Left hindlimb (tissue), 1 donor: ENCODE measurements at places on chromosomes 16 and 17.

GRCh38 chr17:76048711-76049110, 21.6 kb upstream of the EVPL start:
- no peak for DNase-seq

DNA sequence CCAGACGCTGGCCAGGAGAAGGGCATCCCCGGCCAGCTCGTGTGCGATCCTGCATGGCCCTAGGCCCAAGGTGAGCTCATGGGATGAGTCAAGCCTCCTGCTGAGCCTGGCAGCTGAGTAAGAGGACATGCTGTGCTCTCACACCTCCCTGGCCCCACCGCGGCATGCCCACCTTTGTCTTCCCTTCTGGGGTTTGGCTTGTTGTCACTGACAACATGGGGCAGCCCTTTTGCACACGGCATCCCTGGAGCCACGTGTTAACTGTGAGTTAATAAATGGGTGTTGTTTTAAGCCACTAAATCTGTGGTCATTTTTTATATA, 8.9 kb upstream of the TNS4 start:
- no peak for DNase-seq

DNA sequence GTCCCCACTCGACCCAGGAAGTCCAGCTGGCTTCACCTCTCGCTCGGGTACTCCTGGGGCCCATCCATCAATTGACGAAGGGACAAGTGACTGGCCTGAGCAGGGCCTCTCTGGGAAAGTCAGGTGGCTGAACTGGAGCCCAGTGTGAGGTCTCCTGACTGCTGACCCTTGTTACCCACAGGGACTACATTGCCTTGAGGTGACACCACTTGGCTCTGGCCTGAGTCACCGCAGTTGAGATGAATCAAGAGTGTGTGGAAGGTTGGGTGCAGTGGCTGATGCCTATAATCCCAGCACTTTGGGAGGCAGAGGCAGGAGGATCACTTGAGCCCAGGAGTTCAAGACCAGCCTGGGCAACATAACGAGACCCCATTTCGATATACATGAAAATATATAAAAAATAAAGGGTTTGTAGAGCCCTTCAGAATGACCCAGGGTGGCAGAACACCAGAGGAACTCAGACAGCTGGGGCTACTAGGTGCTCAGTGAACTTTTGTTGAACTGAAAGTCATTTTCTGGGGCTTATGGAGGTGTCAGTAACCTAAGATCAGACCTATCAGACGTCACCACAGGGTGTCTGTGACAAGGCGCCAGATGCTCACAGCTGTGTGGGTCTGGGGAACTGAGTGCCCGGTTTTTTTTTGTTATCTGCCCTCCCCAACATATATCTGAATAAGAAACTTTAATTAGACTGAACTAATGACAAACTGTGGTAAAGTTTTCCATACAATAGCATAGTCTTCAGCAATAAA, 14.8 kb upstream of the ZFP90 start:
- DNase-seq: no peak

DNA sequence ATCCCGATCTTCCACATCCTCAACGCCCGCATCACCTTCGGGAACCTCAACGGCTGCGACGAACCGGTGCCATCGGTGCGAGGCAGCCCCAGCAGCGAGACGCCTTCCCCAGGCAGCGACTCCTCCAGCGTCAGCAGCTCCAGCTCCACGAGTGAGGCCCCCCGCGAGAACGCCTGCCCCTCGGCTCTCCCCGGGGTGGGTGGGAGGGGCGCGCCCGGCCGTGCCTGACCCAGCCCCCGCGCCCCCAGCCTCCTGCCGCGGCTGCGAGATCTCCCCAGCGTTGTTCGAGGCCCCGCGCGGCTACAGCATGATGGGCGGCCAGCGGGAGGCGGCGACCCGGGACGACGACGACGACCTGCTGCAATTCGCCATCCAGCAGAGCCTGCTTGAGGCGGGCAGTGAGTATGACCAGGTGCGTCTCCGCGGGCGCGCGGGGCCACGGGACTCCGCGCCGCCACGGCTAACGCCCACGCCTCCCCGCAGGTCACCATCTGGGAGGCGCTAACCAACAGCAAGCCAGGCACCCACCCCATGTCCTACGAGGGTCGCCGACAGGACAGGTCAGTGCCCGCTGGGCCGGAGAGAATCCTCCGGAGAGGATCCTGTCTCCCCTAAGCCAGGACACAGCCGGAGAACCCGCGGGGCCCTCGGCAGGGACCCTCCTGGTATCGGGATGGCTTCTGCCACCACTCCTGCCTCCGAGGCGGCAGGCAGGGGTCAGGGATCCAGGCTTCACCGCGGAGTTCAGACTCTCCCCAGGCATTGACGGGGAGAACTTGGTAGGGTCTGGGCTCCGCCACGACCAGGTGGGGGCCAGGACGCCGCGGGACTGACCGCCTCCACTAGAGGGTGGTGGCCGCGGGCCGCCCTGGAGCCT, 10.1 kb downstream of the CORO6 start:
- DNase-seq: no peak

DNA sequence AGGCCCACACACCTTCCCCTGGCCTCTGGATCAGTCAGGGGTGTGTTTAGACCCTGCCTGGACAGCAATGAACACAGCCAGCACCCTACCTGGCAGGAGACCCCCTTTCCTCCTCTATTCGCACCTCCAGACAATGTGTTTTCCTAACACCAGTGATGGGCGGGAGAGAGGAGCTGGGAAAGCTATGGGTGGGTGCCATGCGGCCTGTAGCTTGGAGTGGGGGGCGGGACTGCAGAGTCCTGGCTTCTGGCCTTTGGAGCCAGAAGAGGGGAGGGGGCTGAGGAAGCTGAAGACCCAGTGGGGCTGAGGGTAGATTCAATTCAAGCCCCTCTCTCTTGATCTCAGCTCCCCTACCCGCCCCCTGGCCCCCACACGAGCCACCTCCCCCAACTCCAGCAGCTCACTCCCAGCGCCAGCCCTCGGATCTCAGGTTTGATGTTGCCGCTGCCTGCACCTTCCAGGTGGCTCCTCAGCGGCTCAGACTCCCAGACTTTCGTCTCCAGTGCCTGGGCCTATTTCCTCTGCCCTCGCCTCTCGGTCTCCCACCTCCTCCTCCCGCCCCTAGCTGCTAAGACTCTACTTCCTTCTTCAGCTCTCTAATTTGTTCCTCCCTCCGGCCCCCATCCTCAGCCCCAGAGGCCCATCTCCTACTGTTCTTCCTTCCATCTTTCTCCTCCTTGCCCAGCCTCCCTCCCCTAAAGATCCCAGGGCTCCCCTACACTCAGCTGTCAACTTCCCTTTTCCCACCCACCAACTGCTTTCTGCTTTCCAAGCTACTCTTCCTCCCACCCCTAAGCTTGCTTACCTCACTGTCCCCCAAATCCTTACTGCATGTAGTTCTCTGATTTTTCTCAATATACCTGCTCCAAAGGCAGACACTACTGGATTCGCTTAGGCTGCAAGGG, 6.8 kb upstream of the SP6 start:
- DNase-seq: no peak

- DNase-seq: no peak
Measured at GRCh38 chr17:17786998-17787397, 49.8 kb downstream of the SREBF1 start.

DNA sequence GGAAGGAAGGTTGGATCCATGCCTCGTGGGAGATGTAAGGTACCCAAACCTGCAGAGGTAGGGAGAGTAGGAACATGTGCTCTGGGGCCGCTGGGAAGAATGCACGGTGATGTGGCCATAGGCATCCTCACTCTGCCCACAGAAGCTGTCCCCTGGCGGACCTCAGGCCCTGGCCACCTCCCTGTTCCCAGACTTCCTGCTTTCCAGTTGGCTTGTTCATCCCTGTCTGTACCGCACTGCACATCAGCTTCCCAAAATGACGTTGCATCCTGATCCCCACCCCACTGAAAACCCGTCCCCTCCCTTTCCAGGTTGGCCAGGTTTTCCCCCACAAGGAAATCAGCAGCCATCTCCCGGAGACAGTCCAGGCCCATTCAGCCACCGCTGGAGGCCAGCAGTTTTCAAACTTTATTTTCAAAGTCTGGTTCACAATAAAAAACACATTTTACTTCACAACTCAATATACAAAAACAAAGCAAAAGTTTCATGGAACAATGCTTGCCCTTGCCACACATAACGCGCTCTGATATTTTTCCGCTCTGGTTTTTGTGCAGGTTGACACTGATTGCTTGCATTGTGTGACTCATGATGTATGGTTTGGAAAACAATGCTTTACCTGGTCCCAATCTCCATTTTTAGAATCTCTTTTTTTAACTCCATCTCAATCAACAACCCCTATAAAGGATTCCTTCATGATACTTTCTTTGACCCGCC, 143.0 kb downstream of the GAS7 start:
- DNase-seq: peak; percentile 56

DNA sequence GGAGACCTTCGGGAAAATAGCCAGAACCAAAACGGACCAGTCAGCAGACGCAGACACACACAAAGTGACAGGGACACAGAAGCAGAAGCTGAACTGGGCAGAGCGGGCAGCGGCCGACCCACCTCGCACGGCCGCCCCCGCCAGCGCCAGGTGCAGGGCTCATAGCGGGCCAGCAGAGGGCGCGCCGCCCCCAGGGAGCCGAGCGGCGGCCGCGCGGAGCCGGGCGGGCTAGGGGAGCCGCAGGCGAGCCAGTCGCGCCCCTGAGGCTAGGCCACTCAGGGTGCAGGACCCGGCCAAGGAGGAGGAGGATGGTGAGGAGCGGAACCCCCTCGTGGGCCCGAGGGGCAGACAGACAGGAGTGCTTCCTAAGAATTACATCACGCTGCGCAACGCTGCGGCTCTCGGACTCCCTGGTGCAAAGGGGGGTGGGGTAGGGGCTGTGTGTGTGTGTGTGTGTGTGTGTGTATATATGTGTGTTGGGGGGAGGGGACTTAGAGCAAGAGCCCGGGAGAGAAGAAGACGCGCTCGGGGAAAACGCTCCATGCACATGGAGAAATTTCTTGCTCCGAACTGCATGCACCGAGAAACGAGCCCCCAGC, 913 bp upstream of the NOG start:
- DNase-seq: peak; percentile 81

DNA sequence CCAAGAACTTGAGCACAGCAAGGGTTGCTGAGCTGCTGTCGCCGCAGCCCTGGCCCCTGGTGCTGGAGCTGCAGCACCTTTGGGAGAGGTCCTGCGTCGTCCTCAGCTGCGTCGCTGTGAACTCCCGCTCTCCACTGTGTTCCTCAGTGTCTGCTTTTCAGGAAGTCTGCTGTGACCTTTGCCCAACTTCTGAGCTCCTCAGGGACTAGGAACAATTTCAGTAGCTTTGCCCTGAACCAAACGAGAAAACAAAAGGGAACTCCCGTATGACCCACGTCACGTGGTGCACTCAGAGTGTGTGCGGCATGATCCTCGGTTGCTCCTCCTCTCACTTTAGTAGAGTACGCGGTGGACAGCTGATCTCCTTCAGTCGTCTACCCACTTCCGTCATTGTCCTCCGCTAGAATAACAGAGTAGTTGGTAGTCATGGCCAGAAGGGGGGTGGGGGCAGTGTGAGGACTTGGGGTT, 44.2 kb downstream of the WDR45B start:
- peak; percentile 60 for DNase-seq

GRCh38 chr17:49447628-49448302, 33.1 kb upstream of the PHB1 start:
- DNase-seq: no peak

GRCh38 chr16:88570691-88571092, 489 bp downstream of the ZC3H18 start:
- DNase-seq: no peak

- DNase-seq: no peak
Measured at GRCh38 chr16:81583893-81584631, 139.5 kb downstream of the CMIP start.

DNA sequence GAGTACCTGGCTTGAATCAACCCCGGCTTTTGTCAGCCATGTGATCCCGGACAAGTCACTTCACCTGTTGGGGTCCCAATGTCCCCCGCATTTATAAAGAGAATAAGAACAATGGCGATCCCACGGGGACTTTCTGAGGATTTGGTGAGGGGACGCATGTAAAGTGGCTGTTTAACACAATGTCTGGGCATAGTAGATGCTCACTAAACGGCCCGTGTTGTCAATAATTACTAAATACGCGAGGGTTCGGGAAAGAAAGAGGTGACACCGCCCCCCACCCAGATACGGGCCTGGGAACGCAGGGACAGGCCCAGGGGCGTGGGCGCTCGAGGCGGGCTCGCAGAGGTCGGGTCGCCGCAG, 1.8 kb downstream of the SYNGR3 start:
- no peak for DNase-seq

DNA sequence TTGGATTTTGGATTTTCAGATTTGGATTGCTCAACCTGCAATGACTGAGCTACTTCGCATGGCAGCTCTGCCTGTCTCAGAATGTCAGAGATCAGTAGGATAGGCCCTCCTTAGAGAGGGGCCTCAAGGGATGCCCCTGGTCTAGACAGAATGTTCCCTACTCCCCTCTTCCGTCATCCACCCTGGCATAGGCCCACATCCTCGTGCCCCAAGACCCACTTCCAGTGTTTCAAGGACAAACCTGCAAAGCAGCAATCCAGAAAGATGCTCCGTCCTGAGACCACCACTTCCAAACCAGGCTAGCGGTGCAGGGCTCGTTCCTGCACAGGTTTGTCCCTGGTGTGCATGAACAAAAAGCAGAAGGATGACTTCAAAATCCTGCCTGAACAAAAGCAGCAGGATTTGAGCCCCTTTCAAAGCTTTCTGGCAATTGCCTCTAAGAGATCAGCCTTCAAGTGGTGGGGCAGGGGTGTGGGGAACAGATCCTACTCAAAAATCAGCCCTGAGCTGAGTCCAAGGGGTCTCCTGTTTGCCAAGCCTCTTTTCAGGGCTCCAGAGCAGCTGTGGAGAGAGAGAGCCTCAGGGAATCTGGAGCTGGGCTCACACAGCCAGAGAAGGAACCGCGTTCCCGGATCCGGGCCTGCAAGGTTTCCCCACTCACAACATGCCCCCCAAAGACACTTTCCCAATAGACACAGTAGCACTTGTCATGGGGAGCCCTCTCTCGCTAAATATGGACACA, 121.1 kb downstream of the SOCS1 start:
- no peak for DNase-seq

- peak; percentile 47 for DNase-seq
Measured at GRCh38 chr17:31830971-31831858, 27.8 kb downstream of the COPRS start.

- DNase-seq: no peak
Measured at GRCh38 chr16:89019511-89019910, 42.5 kb upstream of the CBFA2T3 start.

- no peak for DNase-seq
Measured at GRCh38 chr16:777826-778225, 10.4 kb downstream of the RPUSD1 start.

DNA sequence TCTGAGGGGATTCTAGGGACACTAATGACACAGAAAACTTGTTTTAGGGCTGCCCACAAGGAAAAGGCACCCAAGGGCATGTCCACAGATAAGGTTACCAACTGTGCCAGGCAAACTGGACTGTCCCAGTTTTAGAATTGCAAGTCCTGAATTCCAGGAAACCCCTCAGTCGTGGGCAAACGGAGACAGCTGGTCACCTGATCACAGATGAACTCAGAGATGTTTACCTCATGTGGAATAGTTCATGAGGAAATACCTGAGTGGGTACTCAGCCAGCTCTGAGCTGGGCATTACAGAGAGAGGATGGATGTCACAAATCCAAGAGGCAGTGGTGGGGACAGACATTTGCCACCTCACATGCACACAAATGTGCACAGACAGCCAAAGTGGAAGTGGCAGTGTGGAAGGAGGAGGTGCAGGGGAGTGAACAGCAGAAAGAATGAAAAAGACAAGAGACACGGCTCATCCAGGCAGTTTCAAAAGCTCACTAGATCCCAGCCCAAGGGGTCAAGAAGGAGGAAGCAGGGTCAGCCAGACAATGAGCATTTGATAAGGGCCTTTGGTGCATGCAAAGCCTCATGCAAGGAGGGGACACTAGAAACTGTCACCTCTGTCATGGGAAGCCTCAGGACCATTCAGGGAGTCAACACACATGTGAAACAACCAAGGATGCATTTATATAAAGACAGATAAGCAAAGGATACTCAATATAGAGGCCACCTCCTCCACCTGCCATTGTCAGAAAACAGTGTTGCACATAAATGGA, 24.8 kb downstream of the TTLL6 start:
- DNase-seq: no peak
